Natural killer cell (primary cell): ENCODE measurements at places on chromosomes 2 and 18. TPM values are rescaled to one million over a fixed set of nuclear protein-coding genes. Genes with fewer than 3 reads are reported as not detected.
A peak's percentile ranks its signal among the peaks of the same experiment; 100 is the strongest.

- H3K27ac ChIP-seq = no peak overlapping the region
- peaks cover 4% of the 10 kb centered on the region for H3K4me1 ChIP-seq
- H3K36me3 ChIP-seq = no peaks in the 10 kb centered on the region
- H3K4me3 ChIP-seq = no peak overlapping the region
- DNase-seq = no peak
Measured at GRCh38 chr2:127683757-127684156, 8.4 kb upstream of the LIMS2 start.

The DOK6 gene
- total RNA-seq = 0.02 TPM

GRCh38 chr18:12336887-12337286, 28.8 kb downstream of the TUBB6 start:
- no peaks in the 10 kb centered on the region for H3K27me3 ChIP-seq
- no peak overlapping the region for H3K27ac ChIP-seq
- H3K4me1 ChIP-seq = no peaks in the 10 kb centered on the region
- no peak overlapping the region for H3K4me3 ChIP-seq
- DNase-seq = no peak

- H3K27ac ChIP-seq = no peak overlapping the region
- H3K4me3 ChIP-seq = no peak overlapping the region
- DNase-seq = no peak
- no peaks in the 10 kb centered on the region for H3K36me3 ChIP-seq
- H3K27me3 ChIP-seq = no peaks in the 10 kb centered on the region
- no peaks in the 10 kb centered on the region for H3K4me1 ChIP-seq
Measured at GRCh38 chr2:63696496-63696895, 107.7 kb downstream of the MDH1 start.

DNA sequence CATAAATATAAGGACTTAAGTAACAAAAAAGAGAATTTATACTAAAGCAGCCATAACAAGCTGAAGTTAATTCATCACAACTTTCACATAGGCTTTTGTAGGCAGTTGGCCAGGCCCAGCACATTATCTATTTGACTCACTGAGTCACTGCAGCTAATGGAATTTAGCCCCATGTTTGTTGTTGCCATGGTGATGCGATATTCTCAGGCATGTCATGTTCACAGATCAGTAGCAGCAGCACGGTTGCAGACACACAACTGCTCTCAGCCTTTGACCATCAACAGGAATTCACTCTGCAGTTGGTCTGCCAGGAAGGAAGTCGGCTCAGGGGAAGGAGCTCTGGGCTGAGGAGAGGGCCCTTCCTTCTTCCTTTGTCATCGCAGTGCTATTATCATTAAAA, 639.8 kb downstream of the TMEM182 start:
- H3K27me3 ChIP-seq = no peaks in the 10 kb centered on the region
- DNase-seq = no peak
- H3K4me3 ChIP-seq = no peak overlapping the region
- H3K27ac ChIP-seq = no peak overlapping the region
- no peaks in the 10 kb centered on the region for H3K4me1 ChIP-seq
- H3K36me3 ChIP-seq = no peaks in the 10 kb centered on the region

The AOX1 gene
- not detected for total RNA-seq

- H3K27me3 ChIP-seq = no peaks in the 10 kb centered on the region
- H3K4me3 ChIP-seq = no peak overlapping the region
- no peak overlapping the region for H3K27ac ChIP-seq
Measured at GRCh38 chr2:10265329-10266132, 37.2 kb upstream of the HPCAL1 start.

DNA sequence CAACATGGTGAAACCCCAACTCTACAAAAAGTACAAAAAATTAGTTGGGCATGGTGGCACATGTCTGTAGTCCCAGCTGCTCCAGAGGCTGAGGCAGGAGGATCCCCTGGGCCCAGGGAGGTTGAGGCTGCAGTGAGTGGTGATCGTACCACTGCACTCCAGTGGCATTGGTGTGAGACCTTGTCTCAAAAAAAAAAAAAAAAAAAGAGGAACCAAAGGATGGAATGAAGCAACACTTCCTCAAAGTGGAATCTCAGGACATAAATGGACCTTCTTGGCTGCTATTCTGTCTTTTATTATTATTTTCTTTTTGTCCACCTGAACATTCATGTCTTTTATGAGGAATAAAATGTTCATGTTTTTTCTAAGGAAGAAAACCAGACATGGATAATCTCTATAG, 13.7 kb downstream of the GEMIN6 start:
- H3K4me1 ChIP-seq = no peaks in the 10 kb centered on the region
- H3K27me3 ChIP-seq = no peaks in the 10 kb centered on the region
- no peak overlapping the region for H3K4me3 ChIP-seq
- H3K27ac ChIP-seq = no peak overlapping the region

DNA sequence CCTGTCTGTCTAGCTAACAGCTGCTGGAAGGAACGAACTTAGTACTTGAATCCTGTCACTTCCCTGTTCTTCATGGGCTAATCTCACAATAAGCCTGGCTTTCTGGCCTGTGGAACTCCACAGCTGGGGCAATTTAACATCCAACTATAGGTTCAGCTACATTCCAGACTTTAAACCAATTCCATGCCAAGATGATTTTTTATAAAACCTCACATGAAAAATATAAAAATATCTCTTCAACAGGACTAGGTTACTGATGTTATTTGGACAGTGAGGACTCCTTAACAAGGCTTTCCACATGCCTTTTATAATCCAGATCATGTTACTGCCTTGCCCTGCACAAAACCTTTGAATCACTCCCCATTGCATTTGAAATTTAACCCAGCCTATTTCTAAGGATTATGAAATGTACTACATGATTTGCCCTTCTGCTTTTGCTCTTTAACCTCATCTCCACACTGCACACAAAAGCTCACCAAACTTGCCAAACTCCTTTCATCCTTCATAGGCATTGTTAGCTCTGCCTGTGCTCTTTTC, 863.2 kb upstream of the CHAC2 start:
- no peak overlapping the region for H3K27ac ChIP-seq
- no peaks in the 10 kb centered on the region for H3K36me3 ChIP-seq
- no peak for DNase-seq
- no peaks in the 10 kb centered on the region for H3K27me3 ChIP-seq
- no peaks in the 10 kb centered on the region for H3K4me1 ChIP-seq

The CTNNA2 gene
- not detected for total RNA-seq

The IL36RN gene
- not detected for total RNA-seq

GRCh38 chr18:13455471-13455870, 236.9 kb downstream of the LDLRAD4 start:
- H3K4me3 ChIP-seq = no peak overlapping the region
- no peaks in the 10 kb centered on the region for H3K27me3 ChIP-seq
- peaks cover 31% of the 10 kb centered on the region for H3K4me1 ChIP-seq
- no peak for DNase-seq

- no peak for DNase-seq
- H3K36me3 ChIP-seq = no peaks in the 10 kb centered on the region
- peak overlapping the region; percentile 80 for H3K27ac ChIP-seq
- peak overlapping the region; percentile 85 for H3K4me3 ChIP-seq
- peaks cover 7% of the 10 kb centered on the region for H3K27me3 ChIP-seq
- peaks cover 7% of the 10 kb centered on the region for H3K4me1 ChIP-seq
Measured at GRCh38 chr2:147843391-147843863, 1.4 kb upstream of the ACVR2A start.

- no peaks in the 10 kb centered on the region for H3K36me3 ChIP-seq
- H3K27me3 ChIP-seq = no peaks in the 10 kb centered on the region
- H3K4me3 ChIP-seq = no peak overlapping the region
- H3K27ac ChIP-seq = no peak overlapping the region
- H3K4me1 ChIP-seq = no peaks in the 10 kb centered on the region
Measured at GRCh38 chr2:201517094-201517493, 65.6 kb downstream of the STRADB start.

GRCh38 chr18:8708670-8709069, 3.3 kb downstream of the MTCL1 start:
- no peak for DNase-seq
- H3K4me1 ChIP-seq = peaks cover 24% of the 10 kb centered on the region
- H3K36me3 ChIP-seq = no peaks in the 10 kb centered on the region
- no peak overlapping the region for H3K4me3 ChIP-seq
- no peak overlapping the region for H3K27ac ChIP-seq

The SPP2 gene
- not detected for total RNA-seq

DNA sequence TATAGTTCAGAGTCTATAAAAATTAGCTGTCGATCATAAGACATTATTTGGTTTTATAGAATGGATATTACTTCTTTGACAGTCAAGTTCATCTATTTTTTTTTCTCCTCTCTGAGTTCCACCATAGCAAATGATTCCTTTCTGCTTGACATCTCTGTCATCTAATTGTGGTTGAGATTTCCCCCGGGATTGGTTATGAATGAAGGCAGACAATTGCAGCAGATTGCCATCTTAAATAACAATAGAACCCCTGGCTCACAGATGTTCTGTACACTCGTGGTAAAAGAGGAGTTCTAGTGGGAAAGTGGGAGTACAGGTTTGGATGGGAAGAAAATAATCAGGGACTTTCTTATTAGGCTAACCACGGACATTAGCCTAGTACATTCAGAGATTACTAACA, 292.1 kb upstream of the NRXN1 start:
- no peaks in the 10 kb centered on the region for H3K4me1 ChIP-seq
- no peak overlapping the region for H3K4me3 ChIP-seq
- no peak for DNase-seq
- no peaks in the 10 kb centered on the region for H3K36me3 ChIP-seq
- H3K27ac ChIP-seq = no peak overlapping the region

DNA sequence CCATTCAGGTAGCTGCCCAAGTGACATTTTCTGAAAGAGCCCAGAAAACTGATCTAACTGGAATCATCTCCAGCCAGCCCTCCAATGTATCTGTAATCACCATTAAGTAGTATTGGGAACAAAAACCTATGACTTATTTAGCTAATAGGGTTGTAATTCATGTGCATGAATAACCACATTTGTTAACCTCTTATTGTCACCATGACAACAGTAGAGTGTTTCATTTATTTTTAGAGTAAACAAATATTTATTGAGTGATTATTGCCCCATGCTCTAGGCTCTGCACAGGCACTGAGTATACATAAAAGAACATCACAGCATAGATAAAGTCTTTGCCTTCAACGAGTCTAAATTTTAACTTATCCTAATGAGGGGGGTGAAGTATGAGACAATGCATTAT, 265.4 kb upstream of the UBE2E3 start:
- no peak overlapping the region for H3K27ac ChIP-seq
- H3K4me3 ChIP-seq = no peak overlapping the region
- H3K4me1 ChIP-seq = no peaks in the 10 kb centered on the region
- H3K36me3 ChIP-seq = no peaks in the 10 kb centered on the region
- no peaks in the 10 kb centered on the region for H3K27me3 ChIP-seq
- DNase-seq = no peak

DNA sequence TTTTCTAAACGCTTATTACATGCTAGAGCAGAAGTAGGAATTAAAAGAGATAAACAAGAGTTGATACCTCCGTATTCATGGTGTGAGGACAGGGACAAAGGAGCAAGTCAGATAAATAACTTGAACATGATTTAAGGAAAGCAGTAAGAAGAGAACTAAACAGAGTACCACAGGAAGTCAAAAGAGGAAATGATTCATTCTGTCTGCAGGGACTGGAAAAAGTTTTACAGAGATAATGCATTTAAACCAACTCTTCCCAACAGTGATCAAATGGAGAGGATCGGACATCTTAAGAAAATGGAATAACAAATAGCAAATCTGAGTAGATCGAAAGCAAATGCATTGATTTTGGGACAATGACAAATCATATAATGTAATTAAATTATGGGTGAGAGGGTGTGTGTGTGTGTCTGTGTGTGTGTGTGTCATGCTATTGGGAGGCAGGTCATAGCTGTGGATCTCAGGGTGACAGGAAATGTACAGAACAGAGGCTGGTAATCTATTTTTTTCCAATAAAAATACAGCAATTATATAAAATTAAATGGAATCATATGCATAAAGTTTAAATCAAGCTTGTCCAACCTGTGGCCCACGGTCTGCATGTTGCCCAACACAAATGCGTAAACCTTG, 113.4 kb downstream of the MC4R start:
- no peaks in the 10 kb centered on the region for H3K4me1 ChIP-seq
- no peak overlapping the region for H3K4me3 ChIP-seq
- H3K27me3 ChIP-seq = no peaks in the 10 kb centered on the region
- H3K36me3 ChIP-seq = no peaks in the 10 kb centered on the region
- no peak for DNase-seq
- H3K27ac ChIP-seq = no peak overlapping the region
